ENCODE measurements at places on chromosomes 4 and X.

GRCh38 chr4:6701371-6701770 is 7.7 kb downstream of the S100P start:
- no peak for DNase-seq

GRCh38 chr4:143882892-143883291 is 22.5 kb downstream of the GYPE start:
- DNase-seq = no peak

- no peak for DNase-seq
These were observed 34.6 kb downstream of the PDLIM5 start for GRCh38 chr4:94486372-94486801.

DNA sequence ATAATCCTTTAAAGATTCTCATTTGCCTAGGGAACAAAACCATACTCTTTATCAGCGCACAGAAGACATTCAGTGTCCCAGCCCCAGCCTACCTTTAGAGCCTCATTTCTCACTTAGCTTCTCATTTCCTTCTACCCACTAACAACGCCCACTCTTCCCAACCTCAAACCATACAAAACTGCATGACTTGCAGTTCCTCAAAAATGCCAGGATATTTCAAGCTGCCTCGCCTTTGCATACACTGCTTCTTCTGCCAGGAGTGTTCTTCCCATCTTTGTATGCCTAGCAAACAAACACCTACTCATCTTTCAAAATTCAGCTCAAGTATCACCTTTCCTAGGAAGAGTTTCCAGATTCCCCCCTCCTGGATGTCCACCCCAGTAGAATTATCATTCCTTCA is 129.9 kb upstream of the ADGRL3 start:
- no peak for DNase-seq

DNA sequence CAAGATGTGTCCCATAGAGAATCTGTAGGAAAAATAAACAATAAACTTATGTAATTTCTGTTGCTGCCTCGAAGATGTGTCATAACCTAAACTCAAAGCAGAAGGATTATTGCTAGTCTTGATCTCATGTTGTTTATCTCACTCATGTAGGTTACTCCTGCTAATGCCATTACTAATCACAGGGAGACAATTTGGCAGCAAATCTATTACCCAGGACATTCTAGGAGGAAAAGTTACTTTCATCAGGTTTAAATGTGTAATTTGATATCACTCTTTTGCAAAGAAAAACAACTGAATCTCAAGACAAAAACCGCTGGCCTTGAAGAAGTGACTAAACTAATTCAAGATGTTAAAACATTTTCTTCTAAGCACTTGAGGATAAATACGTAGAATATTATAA is 34.0 kb downstream of the LDOC1 start:
- no peak for DNase-seq

Data from stimulated activated CD8-positive, alpha-beta memory T cell treated with anti-CD3 and anti-CD28 coated beads, Interleukin-7, amount 100 ng/mL, for 1 hour (primary cell).